Suppressor macrophage treated with lipopolysaccharide for 4 hours (primary cell): ENCODE measurements at places on chromosomes 5 and 9.
A peak's percentile ranks its signal among the peaks of the same experiment; 100 is the strongest.

GRCh38 chr5:157290156-157290980 is 24.4 kb downstream of the CYFIP2 start:
- DNase-seq, result peak; percentile 27

- DNase-seq, result no peak
These were observed 99.6 kb upstream of the CAST start for GRCh38 chr5:96562614-96563013.

DNA sequence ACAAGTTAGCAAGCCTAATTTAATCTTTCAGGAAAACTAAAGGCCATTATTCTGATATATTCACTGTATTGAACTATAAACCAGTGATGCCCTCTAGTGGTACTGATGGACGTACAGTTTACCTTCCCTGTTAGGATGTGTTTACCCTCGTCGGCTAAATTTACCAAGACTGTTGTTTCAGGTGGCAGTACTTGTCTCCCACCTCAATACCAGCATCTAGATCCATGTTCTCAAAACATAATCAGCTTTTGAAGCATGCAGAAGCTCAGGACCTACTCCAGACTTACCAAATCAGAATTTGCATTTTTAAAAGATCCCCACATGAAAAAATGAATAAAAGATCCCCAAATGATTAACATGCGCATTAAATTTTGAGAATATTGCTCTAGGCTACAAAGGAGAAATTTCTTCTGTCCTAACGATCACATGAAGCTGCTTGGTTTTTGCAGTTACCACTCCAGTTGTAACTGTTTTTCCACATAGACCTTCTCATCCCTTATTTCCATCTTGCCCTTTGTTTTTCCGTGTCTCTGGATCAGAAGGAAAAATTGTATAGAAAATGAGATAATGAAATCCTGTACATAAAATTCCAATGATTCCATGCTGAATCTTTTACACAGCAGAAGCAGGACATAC is 3.2 kb upstream of the BAAT start:
- peak; percentile 41 for DNase-seq

- no peak for DNase-seq
These were observed 397.6 kb downstream of the RASEF start for GRCh38 chr9:82665324-82665723.

DNA sequence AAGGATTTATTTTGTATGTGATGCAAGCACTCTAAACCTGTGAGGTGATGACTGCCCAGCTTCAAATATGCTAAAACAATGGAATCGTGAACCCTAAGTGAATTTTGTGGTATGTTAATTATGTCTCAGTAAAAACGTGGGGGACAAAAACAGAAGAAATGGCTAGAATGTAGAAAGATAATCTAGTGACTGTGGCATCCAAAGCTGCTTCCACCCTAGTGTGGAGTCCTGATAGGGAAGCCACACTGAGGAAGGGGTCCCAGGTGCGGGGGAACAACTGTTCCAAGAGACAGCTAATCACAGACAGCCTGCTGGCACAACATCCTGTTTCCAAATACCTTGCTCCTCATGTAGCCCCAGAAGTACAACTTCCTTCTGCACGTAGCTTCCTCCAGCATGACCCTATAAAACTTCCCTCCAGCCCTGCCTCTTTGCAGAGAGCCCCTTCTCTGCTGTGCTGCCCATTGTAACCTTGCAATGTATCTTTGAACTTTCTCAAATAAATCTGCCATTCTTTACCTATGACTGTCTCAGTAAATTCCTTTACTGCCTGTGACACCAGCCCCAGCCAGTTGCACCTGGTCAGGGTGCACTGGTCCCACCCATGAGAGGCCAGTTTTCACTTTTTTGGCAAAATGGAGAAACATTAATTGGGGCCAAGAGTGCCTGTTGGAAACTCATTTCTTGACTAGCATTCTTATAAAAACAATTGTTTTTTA is 4.9 kb downstream of the GMCL2 start:
- no peak for DNase-seq

- no peak for DNase-seq
These were observed 36.6 kb downstream of the BICD2 start for GRCh38 chr9:92727716-92728700.

GRCh38 chr5:81187885-81188284 is 45.2 kb upstream of the CKMT2 start:
- DNase-seq, result no peak

DNA sequence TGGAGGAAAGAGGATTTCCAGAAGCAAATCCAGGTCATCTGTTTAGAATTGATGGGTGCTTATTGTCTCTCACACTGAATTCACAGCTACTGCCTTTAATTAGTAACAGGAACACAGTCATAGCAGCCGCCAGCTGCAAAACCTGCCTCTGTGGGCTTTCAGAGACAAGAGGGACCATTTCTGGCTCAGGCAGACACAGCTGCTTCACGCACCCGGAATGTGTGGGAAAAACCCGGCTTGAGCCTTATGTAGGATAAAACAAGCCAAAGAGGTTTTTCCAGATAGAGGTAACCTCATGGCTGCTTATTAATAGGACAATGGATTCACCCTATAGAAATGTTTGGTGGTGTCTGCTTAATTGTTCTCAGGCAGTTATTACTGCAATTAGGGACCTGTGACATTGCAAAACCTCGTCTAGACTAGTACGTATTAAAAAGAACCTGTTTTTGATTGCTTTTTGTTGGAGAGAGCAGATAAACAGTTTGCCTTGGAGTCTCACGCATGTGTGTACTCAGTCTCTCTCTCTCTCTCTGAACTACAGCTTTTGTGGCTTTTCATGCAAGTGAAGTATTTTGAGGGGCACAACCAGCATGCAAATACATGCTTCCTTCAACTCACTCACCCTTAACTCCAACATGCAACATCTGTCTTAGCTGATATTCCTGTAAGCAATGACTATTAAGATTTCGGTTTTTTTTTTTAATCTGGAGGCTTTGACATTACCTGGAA is 302.7 kb downstream of the PLK2 start:
- no peak for DNase-seq

- peak; percentile 64 for DNase-seq
These were observed 110.8 kb downstream of the LHFPL2 start for GRCh38 chr5:78537821-78538220.

DNA sequence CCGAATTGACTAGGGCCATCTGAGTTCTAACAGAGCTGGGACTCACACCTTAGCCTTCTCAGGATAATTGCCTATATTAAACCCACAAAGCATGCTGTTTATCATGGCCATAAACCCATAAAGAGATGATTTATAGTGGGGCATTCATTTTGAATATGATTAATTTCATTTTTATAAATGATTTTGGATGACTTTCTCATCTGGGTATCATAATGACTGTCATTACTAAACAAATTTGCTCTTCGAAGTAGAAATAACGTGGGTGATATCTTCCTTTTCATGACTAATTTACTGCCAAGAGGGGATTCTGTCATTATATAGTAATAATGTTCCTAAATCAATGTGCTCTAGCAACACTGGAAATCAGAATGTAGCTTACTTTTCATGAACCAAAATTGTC is 498.2 kb downstream of the CDH12 start:
- DNase-seq, result no peak

GRCh38 chr5:55929020-55929799 is 65.6 kb downstream of the IL6ST start:
- DNase-seq, result no peak

GRCh38 chr5:138685193-138685745 is 68.0 kb upstream of the CTNNA1 start:
- peak; percentile 61 for DNase-seq

GRCh38 chr5:163339148-163339547 is 98.2 kb upstream of the CCNG1 start:
- DNase-seq, result no peak

- no peak for DNase-seq
These were observed 9.7 kb downstream of the MRPL36 start for GRCh38 chr5:1789834-1790471.

GRCh38 chr5:4233671-4234070 is 638.0 kb downstream of the IRX1 start:
- DNase-seq, result no peak

DNA sequence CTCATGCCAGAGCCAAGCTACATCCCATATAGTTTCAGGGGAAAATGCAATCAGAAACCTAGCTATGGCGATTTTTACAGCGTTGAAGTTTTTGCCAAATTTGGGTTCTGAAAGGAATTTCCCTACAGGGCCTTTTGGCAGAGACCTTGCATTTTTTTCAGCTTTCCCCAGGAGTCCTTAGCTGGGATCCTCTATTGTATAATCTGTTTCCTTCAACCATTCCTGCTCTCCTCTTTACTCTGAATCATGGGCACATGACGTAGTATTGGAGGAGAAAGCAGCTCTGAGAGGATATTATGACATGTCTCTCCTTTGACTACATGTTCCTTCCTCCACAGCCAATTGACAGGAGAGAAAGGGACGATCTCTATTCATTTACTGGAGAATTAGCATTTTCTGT is 118.5 kb upstream of the ERCC6L2 start:
- DNase-seq, result no peak

- DNase-seq, result peak; percentile 55
These were observed 47.1 kb upstream of the ZNF354A start for GRCh38 chr5:178777520-178777919.

- no peak for DNase-seq
These were observed 49.9 kb downstream of the ISL1 start for GRCh38 chr5:51433052-51433710.

GRCh38 chr9:121598167-121598964 is 53.1 kb upstream of the DAB2IP start:
- DNase-seq, result no peak

DNA sequence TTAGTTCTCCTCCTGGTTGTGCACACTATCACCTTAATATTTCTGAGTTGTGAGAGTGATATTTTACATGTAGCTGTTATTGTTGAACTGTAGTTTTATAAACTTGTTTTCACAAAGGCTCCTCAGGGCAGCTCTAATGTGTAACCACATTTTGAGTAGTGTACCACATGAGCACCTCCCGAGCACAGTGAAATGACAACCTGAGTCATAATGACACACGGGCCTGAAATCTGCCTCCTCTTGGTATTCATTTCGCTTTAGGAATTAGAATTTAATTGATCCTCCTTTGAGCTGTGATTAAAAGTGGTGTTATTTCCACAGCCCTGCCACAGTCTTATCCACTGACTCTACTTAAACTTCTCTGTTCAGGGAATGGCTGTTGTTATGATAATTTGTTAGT is 7.9 kb downstream of the MTRR start:
- peak; percentile 14 for DNase-seq

GRCh38 chr5:170442391-170442790 is 53.2 kb upstream of the KCNMB1 start:
- no peak for DNase-seq

DNA sequence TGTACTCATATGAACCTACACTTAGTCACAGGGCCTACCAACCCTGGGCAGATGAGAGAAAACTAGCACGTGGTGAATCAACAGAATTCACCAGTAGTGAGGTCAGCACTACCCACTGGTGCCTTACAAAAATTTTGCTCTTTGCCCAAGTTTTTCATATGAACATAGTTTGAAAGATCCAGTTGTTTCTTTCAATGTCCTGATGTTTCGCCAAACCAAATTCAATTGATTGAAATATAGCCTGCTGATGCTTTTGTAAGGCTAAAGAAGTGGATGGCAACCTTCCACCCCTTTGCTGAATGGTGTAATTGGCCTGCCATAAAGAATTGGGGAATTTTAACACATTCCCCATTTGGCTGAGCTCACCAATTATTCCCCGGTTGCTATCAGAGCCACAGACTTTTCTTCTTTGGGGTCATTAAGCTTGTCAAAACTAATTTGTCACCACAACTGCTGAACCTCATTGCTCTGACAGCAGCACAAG is 339.2 kb downstream of the GLIS3 start:
- DNase-seq, result no peak

DNA sequence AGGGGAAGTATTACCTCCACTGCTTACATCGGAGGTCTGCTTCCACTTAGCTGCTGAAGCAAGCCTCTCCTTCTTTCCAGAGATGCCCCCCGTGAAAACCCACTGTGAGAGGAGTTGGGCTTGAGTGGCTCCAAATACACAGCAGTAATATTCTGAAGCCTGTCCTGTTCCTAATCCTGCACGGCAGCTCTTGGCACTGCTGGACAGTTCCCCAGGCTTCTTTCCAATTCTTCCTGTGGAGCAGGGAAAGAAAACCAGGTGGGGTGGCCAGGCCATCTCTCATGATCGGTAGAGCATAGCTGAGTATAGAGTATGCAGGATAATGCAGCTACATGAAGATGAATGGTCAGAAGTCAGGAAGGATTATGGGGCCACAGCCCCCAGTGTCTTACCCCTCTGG is 335.3 kb downstream of the MARCHF11 start:
- DNase-seq, result no peak

DNA sequence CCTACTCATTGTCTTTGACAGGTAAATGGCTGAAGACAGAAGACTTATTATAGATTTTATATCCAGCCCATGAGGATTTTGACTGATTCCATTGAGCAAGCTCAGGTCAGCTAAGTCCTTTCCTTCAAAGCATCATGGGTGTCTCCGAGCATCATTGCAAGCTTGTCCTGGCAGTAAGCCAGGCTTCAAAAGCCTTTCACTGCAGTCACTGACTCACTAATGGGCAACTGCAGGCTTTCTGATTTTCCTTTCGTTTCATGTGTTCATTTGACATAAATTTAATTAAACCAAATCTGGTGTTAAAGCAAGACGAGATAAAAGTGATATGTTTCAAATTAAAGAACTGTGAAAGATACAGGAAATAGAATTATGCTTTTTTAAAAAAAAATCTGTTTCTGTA is 426.2 kb downstream of the ANXA1 start:
- DNase-seq, result no peak

DNA sequence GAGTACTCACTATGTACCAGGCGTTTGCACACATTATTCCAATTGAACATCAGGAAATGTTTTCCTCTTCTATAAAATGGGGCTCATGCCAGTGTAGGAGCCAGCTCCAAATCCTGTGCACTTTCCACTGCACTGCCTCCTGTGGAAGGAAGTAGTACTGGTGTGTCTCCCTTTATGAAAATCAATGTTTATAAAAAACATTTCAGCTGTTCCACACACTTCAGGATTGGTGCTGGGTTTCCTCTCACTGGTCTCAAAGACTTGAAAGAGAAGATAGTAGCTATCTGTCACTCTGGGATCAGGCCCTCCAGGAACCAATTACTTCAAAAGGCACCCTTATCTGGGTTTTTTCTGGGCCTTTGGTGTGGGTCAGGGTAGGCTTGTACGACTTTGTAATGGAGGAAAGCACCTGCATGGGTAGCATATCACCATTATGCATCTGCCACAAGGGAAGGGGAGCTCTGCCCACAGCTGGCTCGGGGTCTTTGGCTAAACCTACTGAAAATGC is 32.5 kb downstream of the RAB14 start:
- DNase-seq, result no peak

- no peak for DNase-seq
These were observed 403.0 kb downstream of the ZNF608 start for GRCh38 chr5:124343451-124343867.

DNA sequence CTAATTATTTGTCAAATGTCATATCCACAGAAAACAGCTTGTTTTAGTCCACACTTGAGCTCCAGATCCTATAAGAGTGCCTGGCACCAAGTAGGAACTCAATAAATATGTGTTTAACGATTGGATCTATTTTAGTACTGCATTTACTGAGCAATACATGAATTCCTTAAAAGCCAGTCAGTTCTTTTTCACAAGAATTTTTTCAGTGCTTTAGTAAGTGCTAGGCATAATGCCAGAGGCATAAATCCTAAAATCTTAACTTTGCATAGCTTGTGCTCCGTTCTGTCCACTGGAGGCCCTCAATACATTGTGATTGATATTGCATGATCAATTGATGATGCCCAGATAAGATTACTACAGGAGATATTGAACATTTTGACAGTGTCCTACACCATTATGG is 67.3 kb upstream of the PCSK5 start:
- DNase-seq, result no peak
